Activated naive CD8-positive, alpha-beta T cell treated with anti-CD3 and anti-CD28 coated beads, Interleukin-2, amount 10 ng/mL, durations not matched to agents 7 days and 5 days (primary cell): ENCODE measurements at places on chromosomes 13 and 19. TPM values are rescaled to one million over a fixed set of nuclear protein-coding genes. Genes with fewer than 3 reads are reported as not detected.

GRCh38 chr13:31174018-31174417 lies 12.3 kb upstream of the HSPH1 start:
- DNase-seq = no peak
- H3K27me3 ChIP-seq = peaks cover 7% of the 10 kb centered on the region
- peaks cover 15% of the 10 kb centered on the region for H3K4me1 ChIP-seq
- no peak overlapping the region for H3K4me3 ChIP-seq
- H3K36me3 ChIP-seq = no peaks in the 10 kb centered on the region
- H3K27ac ChIP-seq = no peak overlapping the region

N4BP2L1 gene
- total RNA-seq = 48.4 TPM

GRCh38 chr19:14305706-14306105 lies 75.5 kb upstream of the ADGRE5 start:
- H3K4me1 ChIP-seq = peaks cover 19% of the 10 kb centered on the region
- H3K27me3 ChIP-seq = no peaks in the 10 kb centered on the region
- DNase-seq = no peak
- H3K27ac ChIP-seq = no peak overlapping the region

ZNF846 gene
- total RNA-seq = 21.1 TPM

- no peak for DNase-seq
- peaks cover 42% of the 10 kb centered on the region for H3K4me1 ChIP-seq
Measured at GRCh38 chr19:45102481-45102880, 9.5 kb downstream of the PPP1R37 start.

- DNase-seq = no peak
- peak overlapping the region; percentile 93 for H3K27ac ChIP-seq
- peaks cover 2% of the 10 kb centered on the region for H3K36me3 ChIP-seq
- H3K4me1 ChIP-seq = peaks cover 23% of the 10 kb centered on the region
Measured at GRCh38 chr13:41961466-41961760, 504 bp upstream of the VWA8 start.

GFY gene
- total RNA-seq = not detected

EXOC3L2 gene
- total RNA-seq = not detected

- H3K27me3 ChIP-seq = no peaks in the 10 kb centered on the region
- no peaks in the 10 kb centered on the region for H3K4me1 ChIP-seq
- H3K36me3 ChIP-seq = no peaks in the 10 kb centered on the region
- no peak overlapping the region for H3K4me3 ChIP-seq
Measured at GRCh38 chr13:84684804-84685203, 802.5 kb upstream of the SLITRK1 start.

GRCh38 chr19:8827277-8827676 lies 4.8 kb downstream of the ZNF558 start:
- DNase-seq = no peak
- H3K27ac ChIP-seq = no peak overlapping the region
- H3K4me3 ChIP-seq = no peak overlapping the region
- H3K4me1 ChIP-seq = peaks cover 24% of the 10 kb centered on the region
- no peaks in the 10 kb centered on the region for H3K27me3 ChIP-seq

ZNF439 gene
- total RNA-seq = 16.8 TPM

DNA sequence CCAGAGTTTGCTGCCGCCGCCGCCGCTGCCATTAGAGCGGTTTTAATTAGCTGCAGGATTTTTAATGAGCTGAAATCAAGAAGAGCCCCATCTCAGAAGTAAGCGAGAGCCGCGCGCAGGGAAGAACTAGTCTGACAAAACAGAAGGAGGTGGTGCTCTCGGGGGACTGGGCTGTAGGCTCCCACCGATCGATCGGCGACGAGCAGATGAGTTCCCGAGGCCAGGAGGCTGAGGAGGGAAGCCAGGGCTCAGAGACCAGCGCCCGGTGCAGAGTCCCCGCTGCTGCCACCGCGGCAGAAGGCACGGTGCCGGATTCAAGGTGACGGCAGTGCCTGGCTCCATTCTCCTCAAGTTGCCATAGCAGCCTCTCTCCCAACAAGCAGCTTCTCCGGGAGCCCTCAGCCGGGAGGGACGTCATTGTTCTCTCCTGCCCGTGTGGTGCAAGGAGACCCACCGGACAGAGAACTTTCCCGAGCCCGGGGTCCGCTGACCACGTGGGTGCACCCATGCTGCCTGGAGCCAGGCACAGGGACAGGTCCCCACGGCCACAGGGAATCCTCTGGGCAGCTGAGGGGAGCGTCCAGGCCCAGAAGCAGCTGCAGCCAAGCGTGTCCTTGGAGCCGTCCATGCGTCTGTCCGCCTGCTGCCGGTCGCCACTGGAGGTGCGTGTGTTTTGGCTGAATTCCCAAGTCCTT lies 62.9 kb downstream of the CHST8 start:
- DNase-seq = peak; percentile 13
- peaks cover 16% of the 10 kb centered on the region for H3K27me3 ChIP-seq
- no peaks in the 10 kb centered on the region for H3K4me1 ChIP-seq
- no peak overlapping the region for H3K27ac ChIP-seq
- H3K36me3 ChIP-seq = no peaks in the 10 kb centered on the region
- H3K4me3 ChIP-seq = no peak overlapping the region

GRCh38 chr19:30070968-30071632 lies 129.1 kb downstream of the URI1 start:
- H3K4me3 ChIP-seq = no peak overlapping the region
- no peak overlapping the region for H3K27ac ChIP-seq
- no peak for DNase-seq

DNA sequence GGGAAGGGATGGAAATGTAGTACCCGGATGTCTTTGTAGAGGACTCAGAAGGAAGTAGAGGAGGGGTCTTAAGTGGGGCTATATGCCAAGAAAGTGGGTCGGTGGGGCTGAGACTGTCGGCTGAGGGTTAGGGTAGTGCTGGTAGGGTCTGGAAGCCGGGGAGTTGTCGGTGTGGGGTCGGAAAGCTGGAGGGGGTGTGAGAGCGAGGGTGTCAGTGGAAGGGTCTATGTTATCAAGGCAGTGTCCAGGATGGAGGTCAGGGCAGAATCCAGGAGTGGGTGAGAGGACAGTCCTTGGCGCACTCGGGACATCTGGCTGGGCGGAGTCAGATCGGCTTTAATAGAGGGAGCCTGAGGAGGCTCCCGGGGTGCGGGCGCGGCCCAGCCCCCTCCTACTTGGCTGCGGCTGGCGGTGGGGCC lies 1.7 kb downstream of the HSPB6 start:
- no peak for DNase-seq
- H3K27ac ChIP-seq = no peak overlapping the region
- H3K4me1 ChIP-seq = peaks cover 23% of the 10 kb centered on the region

BRCA2 gene
- 26.7 TPM for total RNA-seq

DNA sequence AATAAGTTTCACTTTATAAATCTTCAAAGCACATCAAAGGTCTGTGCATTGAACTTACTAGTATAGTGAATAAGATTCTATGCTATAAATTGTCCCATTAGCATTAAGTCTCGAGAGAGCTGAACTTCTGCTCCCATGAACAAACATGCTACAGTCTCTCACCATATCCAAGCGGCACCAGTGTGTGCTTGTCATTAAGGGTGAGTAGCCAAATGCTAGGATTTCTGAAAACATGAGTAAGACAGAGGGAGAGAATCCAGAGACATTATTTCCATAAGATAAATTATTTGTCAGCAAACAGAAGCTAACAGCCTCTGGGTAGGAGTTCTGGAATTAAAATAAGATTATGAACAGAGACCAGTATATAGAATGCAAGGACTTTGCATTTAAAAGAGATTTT lies 2882.5 kb downstream of the PCDH9 start:
- H3K27me3 ChIP-seq = no peaks in the 10 kb centered on the region
- no peaks in the 10 kb centered on the region for H3K4me1 ChIP-seq
- DNase-seq = no peak
- no peak overlapping the region for H3K4me3 ChIP-seq
- no peak overlapping the region for H3K27ac ChIP-seq

NPHS1 gene
- 0.40 TPM for total RNA-seq

SACS gene
- 30.9 TPM for total RNA-seq

CALR3 gene
- total RNA-seq = not detected

GRCh38 chr13:75480671-75481175 lies 1.2 kb downstream of the TBC1D4 start:
- H3K27me3 ChIP-seq = peaks cover 73% of the 10 kb centered on the region
- H3K36me3 ChIP-seq = no peaks in the 10 kb centered on the region
- peak overlapping the region; percentile 80 for H3K4me3 ChIP-seq
- no peak overlapping the region for H3K27ac ChIP-seq

- DNase-seq = no peak
- peaks cover 3% of the 10 kb centered on the region for H3K4me1 ChIP-seq
- H3K27ac ChIP-seq = no peak overlapping the region
- no peaks in the 10 kb centered on the region for H3K27me3 ChIP-seq
- no peak overlapping the region for H3K4me3 ChIP-seq
- H3K36me3 ChIP-seq = peaks cover 27% of the 10 kb centered on the region
Measured at GRCh38 chr13:41085961-41086585, 24.8 kb downstream of the WBP4 start.

GRCh38 chr13:30607908-30608307 lies 9.8 kb upstream of the USPL1 start:
- no peak overlapping the region for H3K27ac ChIP-seq
- DNase-seq = no peak
- H3K4me1 ChIP-seq = peaks cover 10% of the 10 kb centered on the region
- H3K36me3 ChIP-seq = no peaks in the 10 kb centered on the region
- H3K4me3 ChIP-seq = peak overlapping the region; percentile 22

- H3K4me3 ChIP-seq = no peak overlapping the region
- DNase-seq = no peak
- H3K36me3 ChIP-seq = peaks cover 20% of the 10 kb centered on the region
- H3K27ac ChIP-seq = no peak overlapping the region
- H3K4me1 ChIP-seq = peaks cover 2% of the 10 kb centered on the region
Measured at GRCh38 chr13:48549658-48550057, 16.8 kb upstream of the RCBTB2 start.

DNA sequence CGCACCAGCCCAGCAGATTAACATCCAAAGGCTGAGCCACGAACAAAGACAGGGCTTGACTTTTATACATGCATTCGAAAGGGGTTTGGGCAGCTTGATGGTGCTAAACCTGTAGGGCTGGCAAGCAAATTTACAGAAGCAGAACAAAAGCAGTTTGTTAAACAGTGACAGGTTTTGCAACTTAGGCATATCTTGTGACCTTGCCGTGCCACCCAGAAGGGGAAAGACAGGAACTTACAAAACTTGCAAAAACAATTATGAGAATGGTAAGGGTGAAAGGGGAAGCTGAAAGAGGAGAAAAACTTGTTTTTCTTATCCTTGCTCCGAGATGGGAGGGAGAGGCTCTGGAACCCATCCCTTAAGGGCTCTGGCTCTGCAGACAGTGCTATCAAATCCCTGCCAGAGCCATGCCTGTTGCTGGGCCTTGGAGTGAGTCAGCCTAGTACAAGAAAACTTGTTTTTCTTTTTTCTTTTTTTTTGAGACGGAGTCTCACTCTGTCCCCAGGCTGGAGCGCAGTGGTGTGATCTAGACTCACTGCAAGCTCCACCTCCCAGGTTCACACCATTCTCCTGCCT lies 1325.2 kb upstream of the PRR20A start:
- no peak for DNase-seq
- no peaks in the 10 kb centered on the region for H3K27me3 ChIP-seq
- no peaks in the 10 kb centered on the region for H3K36me3 ChIP-seq
- no peaks in the 10 kb centered on the region for H3K4me1 ChIP-seq
- no peak overlapping the region for H3K27ac ChIP-seq

AMER2 gene
- not detected for total RNA-seq

- peaks cover 30% of the 10 kb centered on the region for H3K4me1 ChIP-seq
- no peak for DNase-seq
- no peaks in the 10 kb centered on the region for H3K27me3 ChIP-seq
Measured at GRCh38 chr19:54155694-54156093, 3.8 kb downstream of the LENG1 start.

DNA sequence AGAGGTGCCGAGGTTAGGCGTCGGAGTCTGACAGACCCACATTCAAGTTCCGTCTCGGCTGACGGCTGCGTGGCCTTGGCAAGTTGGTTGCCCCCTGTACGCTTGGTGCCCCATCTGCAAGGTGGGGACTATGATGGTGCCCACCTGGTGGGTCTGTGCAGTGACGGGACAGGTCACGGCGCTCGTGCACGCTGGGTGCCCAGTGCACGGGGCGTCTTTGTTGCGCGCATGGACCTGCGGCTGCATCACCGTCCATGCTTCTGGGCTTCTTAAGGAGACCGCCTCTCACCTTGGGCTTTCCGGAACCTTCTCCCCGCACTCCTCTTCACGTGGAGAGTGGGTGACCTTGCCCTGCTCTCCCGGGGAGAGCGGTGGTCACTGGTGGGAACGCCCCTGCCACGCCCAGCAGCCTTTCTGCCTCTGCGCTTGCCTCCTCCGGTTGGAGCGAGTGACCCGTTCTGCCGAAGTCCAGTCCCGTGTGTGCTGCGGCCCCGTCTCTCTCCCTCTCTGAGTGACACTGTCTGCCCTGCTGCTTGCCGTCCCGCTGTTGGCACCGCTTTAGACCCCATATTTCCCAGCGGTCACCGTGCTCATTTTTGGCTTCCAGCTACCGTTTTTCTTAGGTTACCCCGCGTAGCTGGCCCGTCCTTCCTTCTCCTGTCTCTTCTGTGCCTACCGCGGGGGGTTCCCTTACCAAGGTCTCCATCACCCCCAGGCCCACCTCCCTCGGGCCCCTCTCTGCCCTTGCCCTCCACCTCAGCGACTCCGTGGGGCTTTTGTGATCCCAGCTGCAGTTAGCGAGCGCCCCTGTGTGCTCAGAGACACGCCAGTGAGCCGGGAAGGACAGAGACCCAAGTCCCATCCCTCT lies 6.4 kb downstream of the ATP11A start:
- no peaks in the 10 kb centered on the region for H3K27me3 ChIP-seq
- peaks cover 7% of the 10 kb centered on the region for H3K36me3 ChIP-seq
- no peak for DNase-seq
- H3K27ac ChIP-seq = no peak overlapping the region
- no peak overlapping the region for H3K4me3 ChIP-seq

LILRA2 gene
- total RNA-seq = not detected

ZNF497 gene
- total RNA-seq = 2.1 TPM

- H3K36me3 ChIP-seq = no peaks in the 10 kb centered on the region
- no peak for DNase-seq
- no peaks in the 10 kb centered on the region for H3K4me1 ChIP-seq
- H3K27me3 ChIP-seq = peaks cover 29% of the 10 kb centered on the region
- no peak overlapping the region for H3K4me3 ChIP-seq
Measured at GRCh38 chr19:45222724-45223123, 22.5 kb downstream of the EXOC3L2 start.

- H3K27ac ChIP-seq = no peak overlapping the region
- DNase-seq = no peak
- H3K4me3 ChIP-seq = no peak overlapping the region
- H3K27me3 ChIP-seq = no peaks in the 10 kb centered on the region
Measured at GRCh38 chr13:70125693-70126092, 17.4 kb upstream of the KLHL1 start.

KIR2DL4 gene
- not detected for total RNA-seq

CEACAM16 gene
- total RNA-seq = not detected

DNA sequence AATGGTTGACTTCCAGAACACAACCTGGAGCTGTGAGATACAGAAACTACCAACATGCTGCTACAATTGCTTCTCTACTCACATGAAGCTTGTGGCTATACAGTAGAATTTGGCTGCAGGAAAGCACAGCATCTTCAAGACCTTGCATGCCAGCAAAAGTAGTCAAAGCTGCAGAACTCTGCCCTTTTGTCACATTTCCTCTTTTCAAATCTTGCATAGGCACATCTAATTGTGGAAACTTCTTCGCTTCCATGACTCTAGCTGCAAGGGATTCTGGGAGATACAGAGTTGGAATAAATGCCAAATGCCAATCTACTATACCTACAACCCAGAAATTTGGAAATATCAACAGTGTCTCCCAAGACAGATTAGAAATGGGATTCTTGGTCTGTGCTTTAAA lies 462.2 kb downstream of the FOXO1 start:
- no peak overlapping the region for H3K27ac ChIP-seq
- no peak overlapping the region for H3K4me3 ChIP-seq
- H3K27me3 ChIP-seq = no peaks in the 10 kb centered on the region
- no peak for DNase-seq
- H3K4me1 ChIP-seq = peaks cover 22% of the 10 kb centered on the region

GRCh38 chr13:112733112-112733511 lies 43.3 kb downstream of the ATP11A start:
- H3K4me3 ChIP-seq = no peak overlapping the region
- no peak overlapping the region for H3K27ac ChIP-seq
- no peak for DNase-seq
- no peaks in the 10 kb centered on the region for H3K36me3 ChIP-seq
- H3K27me3 ChIP-seq = no peaks in the 10 kb centered on the region
